ENCODE measurements at places on chromosomes 4 and X.

DNA sequence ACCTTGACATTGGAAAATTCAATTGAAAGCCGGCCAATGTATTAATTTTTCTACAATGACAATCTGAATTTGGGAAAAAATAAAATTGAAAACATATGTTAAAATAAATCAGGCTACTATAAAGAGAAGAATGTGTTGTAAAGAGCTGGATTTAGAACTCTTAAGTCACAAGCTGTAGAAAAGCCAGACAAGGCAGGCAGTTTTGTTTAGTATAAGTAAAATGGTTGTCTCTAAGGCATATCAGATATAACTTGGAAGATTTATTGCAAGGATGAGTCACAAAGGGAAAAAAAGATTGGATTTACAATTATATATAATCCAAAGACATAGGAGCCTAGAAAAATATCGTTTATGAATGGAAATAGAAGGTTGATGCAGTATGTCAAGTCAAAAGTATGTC lies 549.1 kb upstream of the EPHA5 start:
- DNase-seq = no peak

DNA sequence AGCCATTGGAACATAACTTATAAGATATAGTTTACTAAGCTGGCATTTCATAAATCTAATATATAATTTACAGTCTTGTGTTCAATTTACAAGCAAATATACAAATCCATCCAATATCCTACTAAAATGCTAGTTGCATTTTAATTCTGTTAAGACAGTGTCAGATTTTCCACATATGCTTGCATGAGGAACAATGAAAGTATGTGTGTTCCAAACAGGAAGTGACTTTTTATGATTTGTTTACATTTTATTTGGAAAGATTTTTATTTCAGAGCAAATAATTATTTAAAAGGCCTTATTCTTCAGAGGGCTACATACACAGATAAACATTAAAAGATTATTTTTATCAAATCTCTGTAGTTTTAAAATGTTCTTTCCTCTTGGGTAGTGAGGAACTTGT lies 130.1 kb downstream of the KLHL34 start:
- no peak for DNase-seq

DNA sequence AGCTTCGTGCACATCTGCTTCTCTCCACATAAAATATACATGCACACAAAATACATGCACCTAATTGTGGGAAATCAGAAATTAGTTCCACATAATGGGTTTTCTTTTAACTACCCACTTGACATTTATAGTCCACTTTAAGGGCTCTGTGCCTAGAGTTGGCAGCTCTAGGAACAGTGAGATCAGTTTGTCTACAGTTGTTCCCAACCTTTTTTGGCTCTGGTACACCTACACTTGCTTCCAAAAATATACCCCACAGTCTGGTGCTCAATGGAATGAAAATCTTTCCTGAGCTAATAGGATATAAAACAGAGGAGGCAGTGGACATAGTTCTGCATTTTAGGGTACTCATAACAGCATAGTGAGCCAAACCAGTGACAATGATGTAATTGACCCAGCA lies 36.1 kb downstream of the HDAC8 start:
- no peak for DNase-seq

DNA sequence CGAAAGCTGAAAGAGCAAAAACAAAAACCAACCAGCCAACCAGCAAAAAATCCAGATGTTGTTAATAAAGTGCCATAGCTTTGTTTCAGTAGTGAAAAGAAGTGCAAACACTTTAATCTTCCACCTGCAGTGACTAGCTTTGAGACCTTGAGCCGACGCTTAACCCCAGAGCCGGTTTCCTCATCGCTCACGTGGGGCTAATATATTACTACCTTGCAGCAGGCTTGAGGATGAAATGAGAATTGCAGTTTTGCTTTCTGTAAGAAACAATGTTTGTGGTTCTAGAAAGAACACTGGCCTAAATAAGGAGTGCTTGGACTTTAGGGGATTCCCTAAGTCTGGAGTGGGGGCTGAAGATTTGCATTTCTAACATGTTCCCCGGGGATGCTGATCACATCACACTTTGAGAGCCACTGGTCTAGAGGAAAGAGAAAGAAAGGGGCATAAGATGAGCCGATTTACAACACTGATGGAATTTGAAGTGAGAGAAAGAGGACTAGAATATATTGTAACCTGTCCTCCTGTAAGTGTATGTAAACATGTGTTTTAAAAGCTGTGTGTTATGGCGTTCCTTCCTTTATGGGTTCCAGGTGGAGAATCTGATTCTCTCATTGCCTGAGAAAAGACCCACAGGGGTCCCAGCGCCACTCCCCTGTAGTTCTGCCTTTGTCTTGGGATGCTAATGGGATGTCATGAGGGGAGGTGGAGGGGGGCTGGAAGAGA lies 1.4 kb downstream of the FGF2 start:
- DNase-seq = no peak

DNA sequence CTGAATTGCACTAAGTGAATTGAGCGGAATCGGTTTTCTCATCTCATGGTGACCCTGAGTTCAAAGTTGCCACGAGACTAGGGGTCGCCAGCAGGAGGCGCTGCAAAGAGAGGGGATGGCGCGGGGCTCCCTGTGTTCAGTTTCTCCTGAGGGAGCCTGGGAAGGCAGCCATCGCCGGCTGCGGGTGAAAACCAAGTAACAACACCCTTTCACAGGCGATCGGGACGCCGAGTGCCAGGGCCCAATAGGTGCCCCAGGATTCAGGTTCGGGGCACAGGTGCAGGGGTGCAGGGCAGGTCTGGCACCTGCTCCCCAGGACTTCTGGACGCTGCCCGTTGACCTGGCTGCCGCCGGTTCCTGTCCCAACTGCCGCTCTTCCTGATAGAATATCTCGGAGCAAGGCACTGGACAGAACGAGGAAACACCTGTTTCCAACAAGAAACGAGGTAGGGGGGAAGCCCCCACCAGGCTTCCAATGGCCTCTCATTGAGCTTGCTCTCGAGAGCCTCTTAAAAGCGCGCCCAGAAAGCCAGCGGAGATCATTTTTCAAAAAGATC lies 1.1 kb upstream of the FGF16 start:
- no peak for DNase-seq

DNA sequence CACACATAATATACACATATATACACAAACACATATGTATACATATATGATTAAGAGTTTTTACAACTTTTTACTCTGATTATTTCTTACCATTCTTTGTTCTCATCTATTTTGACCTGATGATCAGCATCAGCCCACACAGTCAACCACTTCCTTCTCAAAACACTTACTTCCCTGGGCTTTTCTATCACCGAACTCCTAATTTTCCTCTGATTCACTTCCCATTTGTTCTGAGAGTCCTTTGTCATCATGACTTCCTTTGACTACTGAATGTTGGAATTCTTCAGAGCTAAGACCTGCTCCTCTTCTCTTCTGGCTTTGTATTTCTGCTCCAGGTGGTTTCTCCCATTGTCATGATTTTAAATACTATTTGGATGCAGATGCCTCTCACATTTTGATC lies 209.5 kb upstream of the AFF2 start:
- DNase-seq = no peak

GRCh38 chr4:41839916-41840854 lies 91.7 kb upstream of the PHOX2B start:
- no peak for DNase-seq

GRCh38 chrX:57172544-57172943 lies 35.3 kb upstream of the SPIN2A start:
- DNase-seq = no peak

DNA sequence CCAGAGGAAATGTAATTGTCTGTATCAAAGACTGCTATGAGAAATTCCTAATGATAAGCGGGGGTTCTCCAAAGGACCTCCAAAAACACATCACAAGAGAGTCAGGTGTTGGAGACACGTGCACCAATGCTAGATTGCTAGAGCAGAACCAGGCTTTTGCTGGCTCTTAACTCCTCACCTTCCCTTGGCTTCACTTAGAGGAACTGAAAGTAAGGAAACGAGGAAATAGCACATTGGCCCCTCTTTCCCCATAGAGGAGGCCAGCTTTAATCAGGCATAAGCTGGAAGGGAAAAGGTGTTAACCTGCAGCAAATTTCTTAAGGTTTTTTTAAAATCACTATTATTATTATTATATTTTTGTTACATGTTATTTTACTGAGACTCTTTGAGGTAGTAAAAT lies 13.6 kb downstream of the OTC start:
- no peak for DNase-seq

- DNase-seq = no peak
Measured at GRCh38 chr4:184448821-184449220, 25.5 kb downstream of the IRF2 start.

GRCh38 chr4:15756361-15756861 lies 21.7 kb upstream of the CD38 start:
- no peak for DNase-seq

DNA sequence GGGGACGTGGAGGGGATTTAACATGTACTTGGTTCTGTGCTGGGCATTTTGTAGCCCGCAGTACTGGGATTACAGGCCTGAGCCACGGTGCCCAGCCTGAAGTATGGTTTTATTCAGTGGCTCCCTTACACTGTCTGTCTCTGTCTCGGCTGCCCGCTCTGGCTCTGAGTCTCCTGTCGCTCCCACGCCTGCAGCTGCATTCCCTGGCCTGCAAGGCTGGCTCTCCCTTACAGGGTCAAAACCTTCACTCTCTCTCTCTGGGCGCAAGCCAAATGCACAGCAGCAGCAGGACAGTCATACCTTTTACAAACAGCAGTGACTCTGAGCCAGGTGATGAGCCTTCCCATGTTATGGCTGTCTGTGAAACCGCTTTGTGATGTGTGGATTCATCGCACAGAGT lies 72.1 kb downstream of the HTRA3 start:
- DNase-seq = no peak

DNA sequence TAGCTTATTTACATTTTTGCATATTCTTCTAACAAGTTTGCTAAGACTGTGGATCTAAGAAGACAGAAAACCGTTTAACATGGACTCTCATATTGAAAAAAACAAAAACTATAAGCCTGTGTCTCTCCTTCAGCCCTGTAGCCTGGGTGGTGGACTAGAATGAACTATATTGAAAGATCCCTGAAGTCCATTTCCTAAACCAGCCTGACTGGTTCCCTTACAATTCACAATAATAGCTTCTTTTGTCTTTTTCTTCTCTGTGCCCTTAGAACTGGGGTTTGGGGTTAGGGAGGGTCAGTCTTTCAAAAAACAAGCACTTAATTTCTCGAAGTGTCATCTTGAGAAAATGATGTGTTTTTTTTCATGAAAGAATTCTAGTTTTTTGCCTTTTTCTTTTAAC lies 59.0 kb downstream of the GSTCD start:
- no peak for DNase-seq

DNA sequence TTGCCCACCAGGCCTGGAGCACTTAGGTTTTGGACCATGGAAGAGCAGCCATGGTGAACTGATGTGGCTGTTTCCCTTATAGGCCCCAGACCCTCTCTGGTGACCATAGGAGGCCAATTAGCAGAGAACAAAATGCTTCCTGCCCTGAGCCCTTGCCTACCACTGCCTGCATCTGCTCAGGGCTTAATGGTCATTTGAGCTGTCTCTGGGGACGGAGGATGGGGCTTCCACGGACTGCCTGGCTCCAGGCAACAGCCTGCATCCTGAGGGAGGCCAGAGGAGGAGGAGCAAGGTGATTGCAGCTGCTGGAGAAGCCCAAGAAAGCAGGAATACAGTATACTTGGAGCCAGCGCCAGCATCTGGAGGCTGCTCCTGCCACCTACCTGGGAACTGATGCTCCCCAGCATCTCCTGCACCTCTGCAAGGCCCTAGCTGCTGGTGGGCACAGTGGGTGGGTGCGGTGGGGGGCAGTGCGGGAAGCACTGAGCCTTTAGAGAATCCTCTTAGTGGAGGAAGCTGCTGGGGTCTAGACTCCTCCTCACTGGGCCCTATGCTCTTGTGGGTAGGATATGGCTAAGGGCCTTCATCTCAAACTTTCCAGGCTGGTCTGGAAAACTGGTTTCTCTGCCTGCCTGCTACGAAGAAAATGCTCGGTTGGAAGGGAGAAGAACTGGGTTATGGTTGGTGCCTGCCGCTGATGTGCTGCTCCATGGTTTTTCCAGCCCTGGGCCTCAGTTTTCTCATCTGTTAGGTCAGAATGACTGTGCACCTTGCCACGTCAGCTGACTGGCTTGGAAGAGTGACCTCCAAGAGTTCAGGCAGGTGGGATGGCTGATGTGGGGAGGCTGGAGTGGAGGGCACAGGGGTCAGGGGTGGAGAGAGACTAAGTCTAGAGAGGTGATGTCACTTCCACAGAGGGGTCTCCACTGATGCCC lies 158.8 kb upstream of the PJA1 start:
- DNase-seq = no peak

GRCh38 chr4:142480244-142480643 lies 365.9 kb downstream of the INPP4B start:
- DNase-seq = no peak

DNA sequence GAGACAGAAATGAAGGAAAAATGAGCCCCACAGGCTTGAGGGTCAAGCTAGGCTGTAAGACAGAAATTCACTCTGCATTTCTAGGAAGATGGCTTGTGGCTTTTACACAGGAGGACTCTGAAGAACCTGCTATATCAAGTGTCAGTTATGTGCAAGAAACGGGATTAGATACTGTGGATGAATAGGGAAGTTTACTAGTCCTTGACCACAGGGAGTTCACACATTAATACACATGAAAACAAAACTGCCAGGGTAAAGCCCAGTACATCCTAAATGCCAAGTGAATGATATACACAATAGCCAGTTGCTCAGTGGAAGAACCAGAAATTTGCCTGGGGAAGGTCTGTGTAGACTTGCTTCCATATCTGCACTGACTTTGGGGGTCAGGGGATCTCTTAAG lies 53.5 kb downstream of the TMEM131L start:
- DNase-seq = no peak

- no peak for DNase-seq
Measured at GRCh38 chr4:119190354-119190753, 22.2 kb upstream of the USP53 start.

DNA sequence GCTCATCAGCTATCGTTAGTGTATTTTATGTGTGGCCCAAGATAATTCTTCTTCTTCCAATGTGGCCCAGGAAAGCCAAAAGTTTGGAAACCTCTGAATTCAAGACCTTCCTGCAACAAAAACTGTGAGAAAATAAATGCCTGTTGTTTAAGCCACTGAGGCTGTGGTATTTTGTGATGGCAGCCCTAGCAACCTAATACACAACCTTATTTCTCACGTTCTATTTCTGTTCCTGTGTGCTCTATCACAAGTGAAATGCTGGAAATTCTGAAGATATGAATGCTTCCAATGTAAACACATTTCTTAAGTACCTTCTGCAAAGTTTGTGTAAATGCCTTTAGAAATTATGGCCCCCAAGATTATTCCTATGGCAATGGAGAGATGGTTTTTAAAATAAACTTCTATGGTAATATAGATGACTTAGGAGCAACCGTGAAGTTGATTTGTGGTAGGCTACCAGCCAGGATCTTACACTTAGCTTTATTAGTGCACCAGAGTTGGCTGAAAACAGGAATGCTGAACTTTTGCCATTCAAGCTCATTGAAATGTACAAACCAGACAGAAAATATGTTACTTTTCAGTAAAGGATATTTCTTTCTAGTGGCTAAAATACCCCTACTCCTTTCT lies 148.0 kb downstream of the USP46 start:
- no peak for DNase-seq

- DNase-seq = no peak
Measured at GRCh38 chrX:133214301-133214700, 3.9 kb downstream of the TFDP3 start.

All from NCI-H460 (cell line).